ENCODE measurements at places on chromosomes 4 and X.

GRCh38 chrX:19889582-19890342, 2.4 kb upstream of the SH3KBP1 start:
- no peak for DNase-seq

DNA sequence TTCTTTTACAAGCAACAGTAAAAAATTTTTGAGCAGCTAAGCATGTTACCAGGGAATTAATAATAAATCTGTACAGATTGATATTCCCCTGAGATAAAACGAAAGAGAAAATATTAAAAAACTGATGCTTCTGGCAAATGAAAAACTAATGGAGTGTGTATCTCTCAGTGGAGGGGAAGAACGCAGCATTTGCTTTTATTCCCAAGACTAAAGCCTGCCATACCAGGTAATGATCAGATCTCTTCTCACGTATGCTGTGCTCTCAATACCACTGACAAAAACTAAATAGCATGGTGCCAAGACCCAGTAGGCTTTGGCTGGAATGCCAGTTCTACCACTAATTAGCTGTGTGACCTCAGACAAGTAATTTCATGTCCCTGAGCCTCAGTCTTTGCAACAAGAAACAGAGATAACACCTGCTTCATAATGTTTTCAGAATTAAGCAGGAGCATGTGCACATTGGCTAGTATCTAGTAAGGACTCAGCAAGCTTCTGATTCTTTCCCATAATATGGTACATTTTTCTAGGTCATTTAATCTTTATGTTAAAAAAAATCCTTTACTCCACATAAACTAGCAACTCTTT, 179.6 kb downstream of the CENPC start:
- DNase-seq, result no peak

- DNase-seq, result no peak
These were observed 136.5 kb upstream of the SMIM31 start for GRCh38 chr4:164617426-164617825.

DNA sequence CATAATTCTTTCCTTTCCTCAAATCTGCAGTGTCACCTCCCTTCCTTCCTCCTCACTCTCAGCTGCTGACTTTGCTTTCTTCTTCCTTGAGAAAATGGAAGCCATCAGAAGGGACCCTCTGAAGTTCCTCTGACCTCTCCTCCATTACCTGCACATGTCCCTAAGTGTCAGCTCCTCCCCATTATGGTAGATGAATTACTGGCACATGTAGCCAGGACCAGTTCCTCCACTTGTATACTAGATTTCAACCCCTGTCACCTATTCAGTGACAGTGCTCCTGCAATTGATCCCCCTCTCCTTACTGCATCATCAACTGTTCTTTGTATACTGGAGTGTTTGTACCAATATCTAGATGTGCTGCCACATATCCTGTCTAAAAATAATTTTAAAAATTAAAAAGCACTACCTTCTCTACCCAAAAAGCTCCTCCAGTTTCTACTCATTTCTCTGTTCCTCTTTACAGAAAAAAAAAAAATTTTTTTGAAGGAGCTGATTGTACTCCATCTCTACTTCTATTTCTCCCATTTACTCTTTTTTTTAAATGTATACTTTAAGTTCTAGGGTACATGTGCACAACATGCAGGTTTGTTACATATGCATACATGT, 78.6 kb downstream of the CLCN5 start:
- DNase-seq, result no peak

DNA sequence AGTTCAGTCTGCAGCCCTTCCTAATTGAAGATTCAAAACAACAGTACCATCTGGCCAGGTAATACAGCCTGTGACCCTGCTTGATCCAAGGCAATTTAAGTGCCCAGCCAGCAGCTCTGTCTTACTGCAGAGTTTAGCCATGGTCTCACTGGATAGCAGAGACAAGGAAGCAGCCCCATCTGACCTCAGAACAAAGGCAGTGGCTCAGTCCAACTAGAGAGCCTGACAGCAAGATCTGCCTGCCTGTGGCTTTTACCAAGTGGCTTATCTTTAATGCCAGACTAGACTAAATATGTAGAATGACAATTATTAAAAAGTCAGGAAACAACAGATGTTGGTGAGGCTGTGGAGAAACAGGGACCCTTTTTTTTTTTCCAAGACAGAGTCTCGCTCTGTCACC, 293.4 kb downstream of the DTHD1 start:
- no peak for DNase-seq

DNA sequence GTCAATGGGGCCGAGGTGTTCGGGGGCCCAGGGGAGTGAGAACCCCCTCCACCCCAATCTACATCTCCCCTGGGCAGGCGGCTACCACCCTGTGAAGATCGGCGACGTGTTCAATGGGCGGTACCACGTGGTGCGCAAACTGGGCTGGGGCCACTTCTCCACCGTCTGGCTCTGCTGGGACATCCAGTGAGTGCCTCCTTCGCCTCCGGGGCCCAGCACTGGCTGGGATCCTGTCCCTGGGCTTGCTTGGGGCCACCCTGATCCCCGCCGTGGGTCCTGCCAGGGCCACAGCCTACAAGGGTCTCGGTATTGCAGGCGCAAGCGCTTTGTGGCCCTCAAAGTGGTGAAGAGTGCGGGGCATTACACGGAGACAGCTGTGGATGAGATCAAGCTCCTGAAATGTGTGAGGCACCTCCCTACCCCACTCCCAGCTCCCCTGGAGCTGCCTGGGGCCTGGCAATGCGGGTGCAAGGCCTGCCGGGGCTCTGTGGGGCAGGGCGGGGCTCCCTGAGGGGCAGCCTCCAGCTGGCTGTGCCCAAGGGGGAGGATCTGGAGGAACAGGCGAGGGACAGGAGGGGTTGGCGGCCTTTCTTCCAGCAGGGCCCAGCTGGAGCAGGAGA, 697 bp downstream of the SRPK3 start:
- DNase-seq, result no peak

GRCh38 chrX:12236156-12236555, 97.9 kb downstream of the FRMPD4 start:
- no peak for DNase-seq
